Foreskin fibroblast (primary cell): ENCODE measurements at places on chromosomes 1 and 21.

DNA sequence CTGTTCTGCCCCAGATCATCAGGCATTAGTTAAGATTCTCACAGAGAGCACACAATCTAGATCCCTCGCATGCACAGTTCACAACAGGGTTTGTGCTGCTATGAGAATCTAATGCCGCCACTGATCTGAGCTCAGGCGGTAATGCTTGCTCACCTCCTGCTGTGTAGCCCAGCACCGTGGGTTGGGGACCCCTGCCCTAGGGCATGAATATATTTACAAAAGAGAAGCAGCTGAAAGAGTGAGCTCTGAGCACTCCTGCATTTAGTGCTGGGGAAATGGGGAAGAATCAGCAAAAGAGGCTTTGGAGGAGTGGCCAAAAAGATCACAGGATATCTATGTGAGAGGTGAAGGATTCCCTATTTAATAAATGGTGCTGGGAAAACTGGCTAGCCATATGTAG, 5.6 kb downstream of the CFAP57 start:
- DNase-seq, result no peak

DNA sequence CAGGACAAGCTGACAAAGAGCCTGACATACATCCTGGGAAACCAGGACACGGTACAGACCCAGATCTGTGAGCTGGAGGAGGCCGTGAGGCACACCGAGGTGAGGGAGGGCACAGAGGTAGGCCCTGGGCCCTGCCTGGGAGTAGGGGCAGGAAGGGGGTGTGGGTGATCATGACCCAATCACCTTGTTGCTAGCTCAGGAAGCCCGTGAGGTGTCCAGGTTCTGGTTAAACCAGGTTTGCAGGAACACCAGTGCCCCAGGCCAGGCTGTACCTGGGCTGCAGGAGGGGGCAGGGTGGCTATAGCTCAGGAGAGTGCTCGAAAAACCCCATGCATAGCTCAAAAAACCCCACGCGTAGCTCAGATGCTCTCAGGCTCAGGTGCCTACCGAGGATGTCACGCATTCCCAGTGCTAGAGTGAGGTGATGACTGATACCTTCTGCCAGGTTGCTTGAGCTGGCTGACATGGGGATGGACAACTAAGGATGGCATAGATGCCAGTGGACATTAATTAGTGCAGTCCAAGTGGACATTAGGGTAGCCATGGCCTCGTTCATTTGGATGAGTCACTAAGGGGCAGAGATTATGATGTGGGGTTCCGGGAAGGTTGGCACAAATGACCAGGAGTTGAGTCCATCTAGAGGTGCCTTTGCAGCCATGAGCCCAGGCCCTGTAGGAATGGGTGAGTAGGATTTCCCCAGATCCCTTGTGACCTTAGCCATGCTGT, 3.7 kb downstream of the TRIM46 start:
- DNase-seq, result no peak

DNA sequence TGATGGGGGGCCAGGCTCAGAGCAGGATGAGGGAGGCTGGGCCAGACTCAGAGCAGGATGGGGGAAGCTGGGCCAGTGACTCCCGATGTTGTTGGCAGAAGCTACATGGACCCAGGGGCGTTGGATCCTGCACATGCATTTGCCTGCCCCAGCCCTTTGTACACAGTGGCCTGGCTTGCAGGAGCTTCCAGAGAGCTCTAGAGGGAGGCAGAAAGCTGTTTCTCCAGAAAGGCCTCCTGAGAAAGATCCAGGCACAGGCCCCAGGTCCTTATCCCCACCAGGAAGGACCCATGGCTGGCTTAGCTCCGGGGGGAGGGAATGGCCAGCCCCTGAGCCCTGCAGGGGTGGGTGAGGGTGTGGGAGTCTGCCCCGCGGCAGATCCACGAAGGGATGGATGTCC, 106.6 kb upstream of the ACTRT2 start:
- DNase-seq, result no peak

DNA sequence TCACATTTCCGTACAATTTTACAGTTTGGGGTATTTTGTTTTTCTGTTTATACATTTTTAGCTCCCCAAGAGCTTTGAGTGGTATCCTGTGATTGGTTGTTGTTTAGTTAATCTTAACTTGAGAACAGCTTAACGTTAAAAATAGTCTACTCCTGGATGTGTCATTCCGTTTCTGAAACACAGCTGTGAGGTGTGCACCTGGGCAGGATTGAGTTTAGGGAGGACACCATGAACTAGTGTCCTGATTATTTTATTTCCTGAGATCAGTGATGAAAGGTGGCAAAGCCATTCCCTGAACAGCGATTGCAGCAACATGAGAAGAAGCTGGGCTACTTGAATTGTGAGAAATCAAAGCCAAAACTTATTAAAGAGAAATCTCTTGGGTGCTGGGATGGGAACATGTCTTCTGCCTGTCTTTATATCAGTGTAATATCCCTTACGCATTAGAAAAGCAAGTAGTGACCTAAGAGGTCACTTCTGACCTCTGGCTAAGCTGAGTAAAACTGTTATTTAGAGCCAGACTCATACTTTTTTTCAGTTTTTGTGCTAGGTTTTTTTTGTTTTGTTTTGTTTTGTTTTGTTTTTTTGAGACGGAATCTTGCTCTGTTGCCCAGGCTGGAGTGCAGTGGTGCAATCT, 43.4 kb downstream of the ZBTB40 start:
- no peak for DNase-seq

GRCh38 chr1:4393191-4393590, 261.2 kb upstream of the AJAP1 start:
- DNase-seq, result no peak

DNA sequence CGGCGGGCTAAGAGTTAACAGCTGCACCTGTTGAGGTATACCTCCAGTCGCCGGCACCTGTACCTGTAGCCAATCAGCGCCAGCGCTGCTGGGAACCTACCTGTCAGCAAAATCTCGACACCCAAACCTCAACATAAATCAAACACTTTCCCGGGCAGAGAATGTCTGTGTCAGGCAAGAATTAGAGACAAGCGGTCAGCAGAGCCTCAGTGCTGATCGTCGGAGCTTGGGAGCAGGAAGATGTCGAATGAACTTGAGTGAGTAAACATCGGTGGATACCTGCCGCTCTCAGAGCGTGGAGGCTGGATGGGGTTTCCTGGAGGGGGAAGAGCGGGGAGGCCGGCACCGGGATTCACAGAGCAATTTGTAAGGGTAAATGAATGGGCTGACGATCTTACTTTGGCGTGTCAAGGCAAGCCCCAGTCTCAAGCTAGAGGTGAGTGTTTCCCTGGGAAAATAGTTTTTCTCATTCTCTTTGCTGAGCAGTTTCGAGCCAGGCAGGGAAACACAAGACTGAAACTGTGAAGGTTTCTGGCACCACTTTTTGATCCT, at the start of gene GRHL3:
Gene GRHL3 (plus strand): TSS at position 46 of the 552 bp plus-strand sequence. CDS start 195 bp downstream, at position 241.
- DNase-seq, result no peak

GRCh38 chr1:41160498-41161110, 81.5 kb downstream of the SCMH1 start:
- no peak for DNase-seq

- no peak for DNase-seq
These were observed 144.6 kb upstream of the HMGB4 start for GRCh38 chr1:33719326-33719725.

- DNase-seq, result peak; percentile 32
These were observed 34.4 kb downstream of the ADGRL2 start for GRCh38 chr1:81834921-81835698.

DNA sequence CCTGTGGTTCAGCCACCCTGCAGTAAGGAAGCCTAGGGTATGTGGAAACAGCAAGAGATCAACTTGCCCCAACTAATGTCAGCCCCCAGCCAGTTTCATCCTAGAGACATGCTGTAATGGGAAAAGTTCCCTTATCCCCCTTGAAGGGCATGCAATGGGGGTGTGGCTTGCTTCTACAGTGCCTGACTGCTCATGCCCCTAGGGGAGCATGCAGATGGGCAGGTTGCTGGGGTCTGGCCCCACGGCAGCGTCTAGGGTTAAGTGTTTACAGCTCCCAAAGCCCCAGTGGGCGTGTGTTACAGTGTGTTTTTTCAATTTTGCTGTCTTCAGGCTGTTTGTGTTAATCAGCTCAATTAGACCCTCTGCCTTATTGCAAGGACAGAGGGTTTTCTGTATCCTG, 1105.9 kb downstream of the AMY1C start:
- DNase-seq, result no peak

DNA sequence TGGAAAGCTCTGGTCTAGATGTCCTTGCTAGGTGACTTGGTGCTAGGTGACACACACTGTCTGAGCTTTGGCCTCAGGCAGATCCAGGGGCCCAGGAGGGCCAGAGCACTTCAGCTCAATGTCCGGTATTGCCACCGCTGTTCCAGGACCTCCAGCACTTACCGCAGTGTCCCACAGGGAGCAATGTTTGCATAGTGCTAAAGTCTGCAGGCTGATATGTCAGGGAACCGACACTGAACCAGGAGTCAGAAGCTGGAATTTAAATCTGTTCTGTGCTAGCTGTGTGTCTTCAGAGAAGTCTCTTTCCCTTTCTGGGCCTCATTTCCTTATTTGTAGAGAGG, 19.3 kb downstream of the DHCR24 start:
- DNase-seq, result no peak

GRCh38 chr1:38608202-38608864, 251.2 kb downstream of the RRAGC start:
- DNase-seq, result no peak

GRCh38 chr1:27873671-27874384, 1.5 kb downstream of the THEMIS2 start:
- no peak for DNase-seq

DNA sequence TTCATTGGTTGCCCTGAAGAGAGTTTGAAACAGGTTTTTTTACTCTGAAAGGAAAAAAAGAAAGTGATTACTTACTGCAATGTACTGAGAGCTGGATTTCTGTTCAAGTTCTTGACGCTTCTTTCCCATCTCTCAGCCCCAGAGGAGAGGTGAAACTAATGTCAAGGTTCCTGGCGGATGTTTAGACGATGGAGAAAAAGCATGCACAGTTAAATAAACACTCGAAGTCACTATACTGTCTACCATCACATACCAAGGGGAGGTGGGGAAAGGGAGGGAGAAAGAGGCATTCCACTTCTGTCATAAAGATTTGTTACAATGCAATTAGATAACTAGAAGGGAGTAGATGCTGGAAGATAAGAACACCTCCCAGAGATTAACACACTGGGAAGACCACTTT, 177.0 kb upstream of the TNR start:
- DNase-seq, result no peak

DNA sequence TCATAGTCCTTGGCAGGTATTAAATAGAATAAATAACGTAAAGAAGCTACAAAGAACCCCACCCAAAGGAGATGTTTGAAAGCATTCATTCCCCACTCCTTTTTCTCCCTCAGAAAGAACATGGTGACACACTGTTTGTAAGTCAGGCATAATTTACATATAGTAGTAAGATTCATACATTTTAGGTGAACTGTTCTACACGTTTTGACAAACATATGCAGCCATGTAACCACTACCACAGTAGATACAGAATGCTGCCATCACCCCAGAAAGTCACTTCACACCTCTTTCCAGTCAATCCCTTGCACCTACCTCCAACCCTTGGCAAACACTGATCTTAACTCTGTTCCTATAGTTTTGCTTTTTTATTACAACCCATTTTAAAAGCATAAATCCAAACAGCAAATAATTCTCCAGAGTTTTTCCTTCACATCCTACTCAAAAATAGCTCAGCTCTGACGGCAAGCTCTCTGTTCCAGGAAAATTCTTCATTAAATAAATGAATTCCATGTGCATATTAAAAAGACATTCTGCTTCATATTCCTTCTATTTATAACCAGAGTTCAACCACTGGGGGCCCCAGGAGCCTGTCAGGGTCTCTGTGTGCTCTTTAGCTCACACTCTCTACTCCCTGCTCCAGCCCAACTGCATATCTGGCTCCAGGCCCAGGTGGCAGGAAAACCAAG, 258.8 kb downstream of the PLPP3 start:
- DNase-seq, result no peak

- no peak for DNase-seq
These were observed 38.7 kb downstream of the CHAF1B start for GRCh38 chr21:36423771-36424433.

DNA sequence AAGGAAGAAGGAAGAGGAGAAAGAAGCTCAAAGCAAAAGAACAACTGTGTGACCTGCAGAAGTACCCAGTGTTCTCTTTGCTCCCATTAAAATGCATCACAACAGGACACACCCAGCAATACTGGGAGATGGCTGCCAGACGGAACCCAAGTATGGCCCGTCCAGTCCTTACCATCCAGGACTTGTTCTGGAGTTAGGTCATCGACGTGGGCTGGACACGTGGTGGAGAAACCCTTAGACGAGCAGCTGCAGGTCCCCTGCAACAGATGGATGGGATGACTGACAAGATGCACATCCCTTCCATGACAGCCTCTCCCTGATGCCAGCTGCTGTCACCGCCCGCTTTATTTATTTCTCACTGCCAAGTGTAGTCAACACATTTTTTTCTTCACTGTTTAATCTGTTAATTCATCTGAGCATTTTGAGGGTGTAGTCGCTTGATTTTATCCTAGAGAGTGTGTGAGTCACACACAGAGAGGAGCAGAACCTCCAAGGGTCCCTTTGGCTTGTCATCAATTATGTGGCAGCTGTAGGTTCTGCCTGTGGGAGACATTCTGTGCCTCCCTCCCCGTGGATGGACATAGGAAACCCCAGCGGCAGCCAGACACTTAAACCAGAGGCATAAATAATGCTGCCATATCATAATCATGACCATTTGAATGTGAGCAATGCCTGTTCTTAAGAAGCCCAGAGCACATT, 80.9 kb downstream of the ABCA4 start:
- no peak for DNase-seq

DNA sequence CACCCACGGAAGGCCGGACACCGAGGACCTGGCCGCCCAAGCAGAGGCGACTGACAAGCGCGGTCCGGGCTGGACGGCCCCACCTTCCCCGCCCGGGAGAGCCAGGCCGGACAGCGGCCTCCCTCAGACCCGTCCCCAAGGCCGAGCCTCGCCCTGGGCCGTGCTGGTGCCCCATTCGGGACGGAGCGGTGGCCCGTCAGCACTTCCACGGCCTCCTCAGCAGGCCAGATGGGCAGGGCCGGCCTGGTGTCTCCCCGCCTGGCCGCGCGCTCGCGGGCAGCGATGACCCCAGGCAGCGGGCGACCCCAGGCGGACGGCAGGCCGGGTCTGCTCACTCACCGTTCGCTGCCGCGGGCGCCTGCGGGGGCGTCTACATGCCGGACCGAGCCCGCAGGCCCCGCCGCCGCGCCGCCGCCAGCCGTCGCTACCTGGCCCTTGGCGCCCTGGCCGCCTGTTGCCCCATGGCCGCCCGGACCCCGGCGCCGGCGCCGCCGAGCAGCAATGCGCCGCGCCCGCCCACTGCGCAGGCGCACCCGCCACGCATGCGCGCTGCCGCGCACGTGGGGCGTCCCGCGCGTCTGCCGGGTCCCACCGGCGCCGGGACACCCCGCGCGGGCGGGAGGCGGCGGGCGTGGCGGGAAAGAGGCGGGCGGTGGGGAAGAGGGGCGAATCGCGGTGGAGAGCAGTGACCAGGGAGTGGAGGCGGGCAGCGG, at the start of gene NADK:
Gene NADK (minus strand): TSS at position 521 of the 713 bp plus-strand sequence. CDS start 13,064 bp downstream, outside the sequence.
- DNase-seq, result peak; percentile 86

DNA sequence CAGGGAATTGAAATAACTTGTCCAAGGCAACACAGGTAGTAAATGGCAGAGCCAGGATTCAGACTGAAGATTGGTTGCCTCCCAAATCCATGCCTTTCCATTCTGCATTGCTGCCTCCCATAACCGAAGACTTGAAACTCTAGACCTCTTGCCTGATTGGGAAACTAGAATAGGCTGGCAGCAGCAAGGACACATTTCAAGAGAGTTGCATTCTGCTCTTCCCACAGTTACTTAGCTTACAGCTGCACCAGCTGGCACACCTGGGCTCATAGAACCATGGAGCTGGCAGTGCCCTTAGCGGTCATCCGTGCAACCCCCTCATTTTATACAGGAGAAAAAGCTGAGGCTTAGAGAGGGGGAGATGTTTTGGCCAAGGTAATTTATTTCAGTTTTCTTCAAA, 8.0 kb downstream of the TRNAU1AP start:
- no peak for DNase-seq
